ENCODE measurements at places on chromosomes 2 and 18. TPM values are rescaled to one million over a fixed set of nuclear protein-coding genes. Genes with fewer than 3 reads are reported as not detected.

- no peak for DNase-seq
- no peaks in the 10 kb centered on the region for H3K4me1 ChIP-seq
- H3K36me3 ChIP-seq: no peaks in the 10 kb centered on the region
- H3K4me3 ChIP-seq: no peak overlapping the region
- no peaks in the 10 kb centered on the region for H3K27me3 ChIP-seq
- no peak overlapping the region for H3K27ac ChIP-seq
Observed at GRCh38 chr2:126344493-126344892, 311.5 kb upstream of the GYPC start.

DNA sequence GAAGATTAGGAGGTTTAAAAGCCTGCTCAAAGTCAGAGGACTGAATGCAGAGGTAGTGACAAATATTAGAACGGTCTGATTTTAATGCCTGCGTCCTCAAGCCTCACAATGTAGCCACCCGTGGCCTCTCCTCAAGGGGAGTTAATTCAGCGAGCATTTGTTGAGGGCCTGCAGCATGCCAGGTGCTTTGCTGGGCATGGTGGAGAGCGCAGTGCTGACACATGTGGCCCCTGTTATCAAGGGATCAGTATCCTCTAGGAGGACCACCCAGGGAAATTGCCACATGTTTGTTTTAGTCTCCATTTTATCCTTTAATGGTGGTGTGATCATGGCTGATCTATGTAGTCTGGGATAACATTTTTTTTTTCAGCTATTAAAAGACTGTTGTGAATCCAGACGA is 19.2 kb downstream of the PMAIP1 start:
- DNase-seq: no peak
- H3K4me3 ChIP-seq: no peak overlapping the region
- H3K4me1 ChIP-seq: peaks cover 4% of the 10 kb centered on the region
- no peaks in the 10 kb centered on the region for H3K36me3 ChIP-seq
- no peak overlapping the region for H3K27ac ChIP-seq

DNA sequence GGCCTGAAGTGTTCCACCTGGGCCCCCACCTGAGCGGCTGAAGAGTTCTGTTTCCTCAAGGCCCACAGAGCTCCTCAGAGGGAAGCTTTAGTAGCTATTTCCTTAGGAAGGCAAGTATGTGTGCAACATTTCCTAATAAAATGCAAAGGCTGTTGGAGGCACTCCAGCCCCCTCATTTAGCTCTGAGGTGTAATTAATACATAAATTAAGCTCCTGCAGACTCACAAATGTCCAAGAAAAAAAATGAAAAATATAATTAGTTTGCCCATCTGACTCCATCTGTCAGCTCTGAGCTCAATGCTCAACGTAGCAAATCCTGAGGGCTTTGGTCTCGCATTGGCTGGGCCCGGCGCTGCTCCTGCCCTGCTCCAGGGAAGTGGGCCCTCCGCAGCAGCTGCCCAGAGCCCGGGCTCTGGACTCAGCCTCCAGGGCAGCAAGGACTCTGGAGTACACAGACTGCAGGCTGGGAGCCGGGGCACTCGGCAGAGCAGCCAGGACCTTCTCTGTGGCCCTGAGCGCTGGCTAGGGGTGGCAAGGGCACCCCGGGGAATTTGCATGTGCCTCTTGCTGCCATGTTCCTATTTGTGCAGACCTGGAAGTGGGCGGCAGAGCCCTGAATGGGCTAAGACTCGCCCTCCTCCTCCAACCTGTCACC is 23.4 kb upstream of the C1QL2 start:
- H3K4me3 ChIP-seq: no peak overlapping the region
- no peaks in the 10 kb centered on the region for H3K36me3 ChIP-seq
- no peaks in the 10 kb centered on the region for H3K27me3 ChIP-seq
- no peak for DNase-seq

DNA sequence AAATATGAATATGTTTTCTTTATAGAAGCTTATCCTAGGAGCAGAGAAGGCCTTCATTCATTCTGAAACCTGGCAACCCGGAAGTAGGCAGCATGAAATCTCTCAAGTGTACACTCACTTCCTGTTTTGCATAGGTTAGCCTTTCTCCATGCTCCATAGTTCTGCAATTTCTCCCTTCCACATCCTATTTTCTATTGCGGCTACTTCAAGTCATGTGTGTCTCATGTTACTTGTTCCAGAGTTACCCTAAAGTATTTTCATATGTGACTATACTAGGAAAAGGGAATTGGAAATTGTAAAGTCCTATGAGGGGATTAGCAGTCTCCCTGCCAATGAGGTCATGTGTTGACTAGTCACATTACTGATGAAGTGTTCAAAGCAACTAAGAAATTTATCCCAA is 320.6 kb downstream of the NCKAP5 start:
- DNase-seq: no peak
- H3K36me3 ChIP-seq: no peaks in the 10 kb centered on the region

- no peak for DNase-seq
- H3K4me3 ChIP-seq: no peak overlapping the region
- H3K36me3 ChIP-seq: peaks cover 27% of the 10 kb centered on the region
- H3K4me1 ChIP-seq: no peaks in the 10 kb centered on the region
- H3K27ac ChIP-seq: no peak overlapping the region
Observed at GRCh38 chr2:130160131-130160530, 15.2 kb upstream of the CCDC74B start.

GRCh38 chr2:241003369-241003768 is 5.0 kb downstream of the SNED1 start:
- no peaks in the 10 kb centered on the region for H3K36me3 ChIP-seq
- H3K27ac ChIP-seq: no peak overlapping the region
- peaks cover 32% of the 10 kb centered on the region for H3K4me1 ChIP-seq
- no peak overlapping the region for H3K4me3 ChIP-seq
- H3K27me3 ChIP-seq: no peaks in the 10 kb centered on the region
- no peak for DNase-seq

DNA sequence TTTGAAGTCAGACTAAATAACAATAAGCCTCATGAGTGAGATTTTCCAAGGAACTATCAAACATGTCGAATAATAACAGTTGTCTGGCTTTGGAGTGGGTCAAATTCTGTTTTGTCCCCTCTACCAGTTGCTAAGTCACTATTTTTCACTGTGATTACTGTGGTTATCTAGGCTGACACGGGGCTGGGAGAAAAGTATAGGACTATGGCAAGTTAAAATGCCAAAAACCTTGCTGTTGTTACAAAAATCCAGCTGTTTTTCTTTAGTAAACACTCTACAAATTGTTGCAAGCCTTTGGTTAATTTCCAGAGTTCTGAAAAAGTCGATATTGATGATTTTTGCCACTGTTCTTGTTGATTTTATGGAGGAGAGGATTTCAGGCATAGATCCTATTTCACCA is 1.5 kb downstream of the CFAP210 start:
- no peak for DNase-seq
- H3K4me3 ChIP-seq: no peak overlapping the region
- no peaks in the 10 kb centered on the region for H3K27me3 ChIP-seq
- no peak overlapping the region for H3K27ac ChIP-seq

GRCh38 chr2:100718065-100718629 is 101.8 kb upstream of the NPAS2 start:
- H3K27ac ChIP-seq: no peak overlapping the region
- no peaks in the 10 kb centered on the region for H3K27me3 ChIP-seq
- DNase-seq: no peak
- no peak overlapping the region for H3K4me3 ChIP-seq
- H3K4me1 ChIP-seq: no peaks in the 10 kb centered on the region
- no peaks in the 10 kb centered on the region for H3K36me3 ChIP-seq

DNA sequence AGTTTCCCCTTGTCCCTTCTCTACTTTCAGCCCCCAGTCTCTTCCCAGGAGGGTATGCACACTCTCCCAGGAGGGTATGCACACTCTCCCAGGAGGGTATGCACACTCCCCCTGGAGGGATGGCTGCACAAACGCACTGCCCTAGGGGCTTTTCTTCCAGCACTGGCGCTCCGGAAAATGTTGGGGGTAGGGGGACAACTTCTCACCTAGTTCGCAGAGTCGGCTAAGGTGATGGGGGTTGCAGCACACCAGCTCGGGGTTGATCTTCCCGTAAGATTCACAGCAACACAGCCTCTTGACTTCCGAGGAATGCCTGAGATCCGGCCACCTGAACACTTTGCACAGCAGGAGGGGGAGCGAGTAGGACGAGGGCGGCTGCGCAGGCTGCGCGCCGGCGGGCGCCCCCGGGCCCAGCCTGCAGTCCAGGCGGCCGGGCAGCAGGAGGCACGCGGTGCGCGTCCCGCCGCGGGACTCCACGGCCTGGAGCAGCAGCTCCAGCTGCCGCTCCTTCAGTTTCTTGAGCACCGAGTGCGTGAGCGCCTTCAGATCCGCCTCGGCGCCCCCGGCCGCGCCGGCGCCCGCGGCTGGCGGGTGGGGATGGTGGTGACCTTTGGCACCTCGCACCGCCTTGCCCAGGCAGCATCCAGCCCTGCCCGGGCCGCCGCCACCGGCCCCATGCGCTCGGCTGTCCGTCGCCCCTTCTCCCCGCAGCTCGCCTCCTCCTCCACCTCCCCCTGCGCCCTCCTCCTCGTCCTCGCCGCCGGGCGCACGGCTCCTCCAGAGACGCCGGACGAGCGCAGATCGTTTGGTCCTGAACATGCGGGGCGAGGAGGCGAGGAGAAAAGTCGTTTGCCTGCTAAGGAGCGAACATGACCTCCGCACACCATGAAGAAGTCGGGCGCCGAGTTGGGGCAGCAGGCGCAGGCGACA is 894 bp downstream of the SMAD7 start:
- peak overlapping the region; percentile 94 for H3K27ac ChIP-seq
- no peaks in the 10 kb centered on the region for H3K27me3 ChIP-seq
- no peak for DNase-seq
- peak overlapping the region; percentile 72 for H3K4me3 ChIP-seq
- H3K36me3 ChIP-seq: peaks cover 3% of the 10 kb centered on the region
- peaks cover 53% of the 10 kb centered on the region for H3K4me1 ChIP-seq

GRCh38 chr2:8090748-8091700 is 590.8 kb upstream of the ID2 start:
- no peak overlapping the region for H3K4me3 ChIP-seq
- H3K4me1 ChIP-seq: no peaks in the 10 kb centered on the region
- no peaks in the 10 kb centered on the region for H3K36me3 ChIP-seq
- H3K27ac ChIP-seq: no peak overlapping the region
- no peak for DNase-seq
- H3K27me3 ChIP-seq: no peaks in the 10 kb centered on the region

RUFY4 gene
- not detected for total RNA-seq

- H3K4me3 ChIP-seq: no peak overlapping the region
- no peak for DNase-seq
- no peaks in the 10 kb centered on the region for H3K27me3 ChIP-seq
- H3K27ac ChIP-seq: no peak overlapping the region
Observed at GRCh38 chr2:10012963-10013461, 30.3 kb upstream of the KLF11 start.

DNA sequence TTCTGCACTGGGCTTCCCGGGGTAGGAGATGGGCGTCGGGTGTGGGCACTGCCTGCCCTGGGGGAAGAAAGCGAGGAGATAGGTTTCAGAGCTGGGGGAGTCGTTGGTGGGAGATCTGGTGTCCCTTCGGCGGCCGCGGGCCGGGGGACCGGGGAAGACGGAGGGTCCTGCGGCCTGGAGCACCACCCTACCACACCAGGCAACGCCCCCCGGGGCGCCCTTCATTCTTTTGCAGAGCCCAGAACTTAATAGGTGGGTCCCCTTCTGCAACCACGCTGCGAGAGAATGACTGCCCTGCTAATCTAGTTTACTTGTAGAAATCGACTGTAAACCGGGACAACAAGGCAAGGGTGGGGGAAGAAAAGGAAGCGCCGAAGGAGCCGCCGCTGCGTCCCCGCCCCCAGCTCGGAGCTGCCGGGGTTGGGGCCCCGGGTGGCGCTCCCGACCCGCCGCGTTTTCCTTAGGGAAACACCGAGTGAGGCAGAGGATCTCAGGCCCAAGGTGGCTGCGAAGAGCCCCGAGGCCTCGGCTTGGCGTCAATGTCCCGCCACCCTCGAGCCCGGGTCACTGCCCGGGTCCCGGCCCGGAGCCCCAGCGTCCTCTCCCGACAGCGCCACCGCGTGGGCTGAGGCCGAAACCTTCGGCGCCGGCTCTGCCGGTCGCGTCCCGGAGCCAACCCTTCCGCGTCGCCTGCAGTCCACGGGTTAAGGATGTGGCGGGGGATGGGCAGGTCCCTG is 5.4 kb upstream of the SATB2 start:
- H3K4me3 ChIP-seq: peak overlapping the region; percentile 50
- DNase-seq: no peak
- H3K27me3 ChIP-seq: peaks cover 8% of the 10 kb centered on the region
- no peaks in the 10 kb centered on the region for H3K36me3 ChIP-seq
- H3K27ac ChIP-seq: no peak overlapping the region
- H3K4me1 ChIP-seq: peaks cover 31% of the 10 kb centered on the region

- H3K4me1 ChIP-seq: no peaks in the 10 kb centered on the region
- no peak overlapping the region for H3K27ac ChIP-seq
- H3K4me3 ChIP-seq: no peak overlapping the region
- no peaks in the 10 kb centered on the region for H3K27me3 ChIP-seq
- no peaks in the 10 kb centered on the region for H3K36me3 ChIP-seq
Observed at GRCh38 chr2:151766437-151767153, 32.3 kb upstream of the NEB start.

DNA sequence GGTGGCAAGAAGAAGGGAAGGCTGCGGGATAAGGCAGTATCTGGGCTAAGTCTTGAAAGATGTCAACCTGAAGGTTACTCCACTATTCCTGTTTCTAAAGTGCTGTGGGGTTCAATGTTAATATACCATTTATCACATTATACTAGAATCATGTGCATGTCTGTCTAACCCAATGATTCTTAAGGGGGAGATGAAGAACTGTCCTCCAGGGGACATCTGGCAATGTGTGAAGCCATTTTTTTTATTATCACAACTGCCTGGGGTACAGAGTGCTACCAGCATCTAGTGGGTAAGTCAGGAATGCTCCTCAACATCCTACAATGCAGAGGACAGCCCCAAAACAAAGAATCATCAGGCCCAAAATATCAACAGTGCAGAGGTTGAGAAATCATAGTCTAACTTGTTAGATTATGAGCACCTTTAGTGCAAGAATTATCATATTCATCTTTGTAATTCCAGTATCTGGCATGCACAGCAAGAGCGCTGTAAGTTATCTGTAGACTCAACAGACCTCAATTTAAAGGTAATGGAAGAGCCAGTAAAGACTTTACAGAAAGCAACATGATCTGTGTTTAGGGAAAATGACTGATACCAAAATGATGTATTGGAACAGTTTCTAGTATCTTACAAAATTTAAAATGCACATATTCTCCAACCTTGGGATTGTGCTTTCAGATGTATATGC is 26.3 kb downstream of the SP3 start:
- no peak overlapping the region for H3K4me3 ChIP-seq
- DNase-seq: no peak
- no peak overlapping the region for H3K27ac ChIP-seq
- no peaks in the 10 kb centered on the region for H3K27me3 ChIP-seq
- peaks cover 95% of the 10 kb centered on the region for H3K4me1 ChIP-seq
- H3K36me3 ChIP-seq: no peaks in the 10 kb centered on the region

Measured in vagina (tissue), 2 donors.